CD4-positive, alpha-beta memory T cell (primary cell): ENCODE measurements at places on chromosomes 16 and 17. TPM values are rescaled to one million over a fixed set of nuclear protein-coding genes. Genes with fewer than 3 reads are reported as not detected.
A peak's percentile ranks its signal among the peaks of the same experiment; 100 is the strongest.

GRCh38 chr17:49994085-49995054, 654 bp downstream of the DLX3 start:
- no peak for DNase-seq

DNA sequence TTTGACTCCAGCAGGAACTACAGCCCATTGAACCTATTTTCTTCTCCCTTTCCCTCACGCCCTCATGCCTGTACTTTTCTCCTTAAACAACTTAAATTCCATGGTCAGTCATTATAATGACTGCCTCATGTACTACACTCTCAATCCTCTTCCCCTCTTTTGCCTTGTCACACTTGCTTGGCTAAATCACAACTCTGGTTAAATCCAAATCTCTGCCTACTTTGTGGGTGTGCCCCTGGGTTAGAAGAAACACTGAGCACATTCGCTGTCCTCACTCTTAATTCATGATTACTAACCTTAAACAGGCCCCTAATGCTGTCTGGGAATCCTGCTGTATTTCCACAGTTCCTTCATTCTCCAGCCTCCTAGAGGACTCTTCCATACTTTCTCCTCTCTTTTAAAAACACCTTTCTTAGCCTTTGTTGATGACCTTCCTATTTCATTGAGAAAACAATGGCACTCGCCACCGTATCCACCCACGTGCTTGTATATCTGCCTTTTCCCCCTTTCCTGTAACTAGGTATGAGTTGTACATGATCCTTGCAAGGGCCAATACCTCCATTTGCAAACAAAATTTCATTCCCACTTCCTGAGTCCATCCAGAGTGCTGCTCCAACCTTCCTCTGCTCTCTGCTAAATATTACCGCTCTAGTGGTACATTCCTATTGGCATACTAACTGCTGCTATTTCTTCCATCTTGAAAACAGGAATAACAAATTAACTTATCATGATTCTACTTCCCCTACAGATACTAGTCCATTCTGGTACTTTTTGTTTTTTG, 28.9 kb downstream of the ZNRF1 start:
- no peak for DNase-seq

CHMP1A gene
- 77.3 TPM for total RNA-seq

- DNase-seq = no peak
Measured at GRCh38 chr17:47131761-47132160, 57.3 kb downstream of the CDC27 start.

GRCh38 chr17:72563952-72564351, 443.1 kb downstream of the SOX9 start:
- no peak for DNase-seq

DNA sequence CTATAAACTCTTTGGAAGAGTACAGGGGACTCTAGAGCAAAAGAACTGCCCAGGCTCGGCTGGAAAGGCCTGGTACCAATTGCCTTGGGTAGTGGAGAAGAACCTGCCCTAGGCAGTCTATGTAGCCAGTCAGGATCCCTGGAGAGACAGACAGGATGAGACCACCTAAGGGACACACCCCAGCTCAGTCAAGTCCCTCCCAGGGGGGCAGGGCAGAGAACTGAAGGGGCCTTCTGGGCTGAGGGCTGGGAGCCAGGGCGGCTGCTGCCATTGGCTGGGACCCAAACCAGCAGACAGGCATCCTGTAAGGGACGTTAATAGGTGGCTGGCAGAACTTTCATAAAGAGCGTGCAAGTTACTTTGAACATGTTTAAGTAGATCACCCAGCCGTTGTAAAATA, 12.8 kb upstream of the SLC38A8 start:
- DNase-seq = no peak

CLEC3A gene
- not detected for total RNA-seq

DNA sequence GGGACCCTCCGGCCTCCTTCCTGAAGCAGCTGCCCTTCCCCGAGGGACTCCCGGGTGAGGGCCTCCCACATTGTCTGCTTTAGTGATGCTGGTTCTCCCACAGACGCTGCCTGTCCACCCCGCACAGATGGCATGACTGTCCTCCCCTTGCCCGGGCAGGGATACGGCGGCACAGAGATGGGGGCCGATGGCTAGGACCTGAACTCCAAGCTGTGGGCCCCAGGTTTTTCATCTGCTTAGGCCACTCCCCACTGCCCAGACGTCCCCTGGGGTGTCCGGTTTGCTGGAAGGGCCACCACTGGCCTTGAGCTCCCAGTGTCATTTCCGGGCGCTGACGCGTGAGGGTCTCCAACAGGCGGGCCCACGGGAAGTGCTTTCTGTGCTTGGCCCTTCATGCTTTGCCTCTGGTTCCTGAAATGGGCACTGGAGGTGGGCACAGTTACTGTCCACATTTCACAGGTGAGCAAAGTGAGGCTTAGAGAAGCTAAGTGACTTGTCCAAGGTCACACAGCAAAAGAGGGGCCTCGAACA, 87.4 kb upstream of the CBX4 start:
- DNase-seq = no peak

DNA sequence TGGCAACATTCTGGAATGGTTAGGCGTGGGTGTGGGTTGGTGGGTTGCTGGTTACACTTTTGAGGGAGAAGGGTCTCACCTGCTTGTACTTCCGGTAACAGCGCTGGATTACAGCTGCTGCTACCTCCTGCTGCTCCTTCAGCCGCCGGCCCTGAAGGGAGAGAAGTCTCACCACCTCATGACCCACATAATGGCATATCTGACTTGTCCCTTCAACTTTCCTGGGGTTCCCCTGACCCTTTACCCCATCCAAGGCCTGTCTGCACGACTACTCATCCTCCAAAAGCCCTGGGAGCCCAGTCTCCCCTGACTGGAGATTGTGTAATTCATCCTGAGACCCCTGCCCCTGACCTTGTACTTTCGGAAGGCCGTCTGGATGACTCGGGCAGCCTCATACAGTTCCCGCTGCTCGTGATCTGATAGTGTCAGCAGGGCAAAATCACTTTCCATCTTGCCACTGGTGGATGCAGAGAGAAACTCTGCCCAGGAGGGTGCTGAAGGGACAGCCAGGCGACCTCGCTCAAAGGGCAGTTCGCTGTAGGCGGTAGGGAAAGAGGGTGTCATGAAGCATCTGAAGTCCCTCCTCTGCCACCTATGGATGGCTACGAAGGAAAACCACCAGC, 2.0 kb upstream of the SPAG7 start:
- DNase-seq = no peak

- peak; percentile 79 for DNase-seq
Measured at GRCh38 chr17:38898812-38899348, 26.5 kb upstream of the LASP1NB start.

ODAD4 gene
- total RNA-seq = 0.20 TPM

EPOP gene
- 0.09 TPM for total RNA-seq

GRCh38 chr17:67506966-67507365, 129.9 kb downstream of the PITPNC1 start:
- no peak for DNase-seq

DNA sequence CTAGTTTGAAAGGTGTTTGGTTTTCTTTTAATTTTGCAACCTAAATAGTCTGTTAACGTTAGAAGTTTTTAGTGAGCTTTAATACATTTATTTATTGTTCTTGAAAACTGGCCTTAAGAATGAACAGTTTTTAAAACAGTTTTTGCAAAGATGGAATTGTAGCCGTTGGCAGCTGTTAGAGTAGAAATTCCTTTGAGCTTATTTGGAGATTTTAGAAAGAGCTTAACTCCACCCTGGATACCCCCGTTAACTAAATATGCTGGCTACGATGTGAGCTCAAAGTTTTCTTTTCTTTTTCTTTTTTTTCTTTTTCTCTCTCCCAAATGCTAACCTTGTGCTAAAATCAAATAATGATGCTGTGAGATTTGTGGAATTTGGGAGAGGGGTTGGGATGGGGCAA, 75.2 kb downstream of the COX10 start:
- DNase-seq = no peak

DNA sequence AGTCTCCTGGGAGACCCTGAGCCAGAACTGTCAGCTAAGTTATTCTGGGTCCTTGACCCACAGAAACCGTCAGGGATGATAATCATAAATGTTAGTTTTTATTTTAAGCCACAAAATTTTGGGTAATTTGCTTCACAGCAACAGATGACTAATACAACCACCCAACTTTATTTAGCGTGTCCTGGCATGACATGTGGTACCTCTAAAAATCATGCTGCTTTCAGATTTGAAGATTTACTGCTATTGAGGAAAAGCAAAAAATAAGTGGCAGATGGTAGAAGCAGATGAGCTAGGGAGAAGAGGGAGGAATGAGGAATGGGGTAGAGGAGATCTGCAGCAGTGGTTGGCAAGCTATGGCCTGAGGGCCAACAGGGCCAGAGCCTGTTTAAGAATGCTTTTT, 90.4 kb downstream of the TMEM100 start:
- no peak for DNase-seq

- no peak for DNase-seq
Measured at GRCh38 chr17:62680541-62681052, 53.1 kb downstream of the MRC2 start.

DNA sequence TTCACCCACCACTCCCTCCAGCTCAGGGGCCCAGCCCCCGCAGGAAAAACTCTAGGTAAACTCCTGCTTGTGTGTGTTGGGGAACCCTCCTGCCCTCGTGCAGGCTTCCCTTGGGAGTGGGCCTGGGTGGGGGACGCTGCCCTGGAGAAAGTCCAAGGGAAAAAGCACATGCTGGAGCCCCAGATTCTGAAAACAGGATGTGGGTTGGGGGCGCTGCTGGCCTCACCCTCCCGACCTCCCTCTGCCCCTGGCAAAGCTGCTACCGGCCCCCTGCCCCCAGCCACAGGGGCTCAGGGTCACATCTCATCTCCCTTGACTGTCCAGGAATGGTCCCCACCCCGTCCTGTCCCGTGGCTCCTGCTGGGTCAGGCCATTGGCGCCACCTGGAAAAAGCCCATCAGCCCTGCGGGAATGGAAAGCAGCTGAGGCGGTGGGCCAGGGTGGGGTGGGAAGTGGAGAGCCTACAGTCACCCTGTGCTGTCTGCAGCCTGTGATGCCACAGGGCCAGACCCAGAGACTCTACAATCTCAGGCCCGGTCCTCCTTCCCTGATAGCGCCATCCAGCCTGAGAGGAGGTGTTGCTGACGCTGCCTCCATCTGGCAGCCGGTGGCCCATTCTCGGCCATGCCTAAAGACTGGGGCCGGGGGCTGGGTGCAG, 2.5 kb upstream of the GJD3 start:
- no peak for DNase-seq

DNAH17 gene
- 0.49 TPM for total RNA-seq

GRCh38 chr16:50550035-50550434, 1.8 kb downstream of the NKD1 start:
- DNase-seq = no peak
